Left kidney (tissue), 8 donors: ENCODE measurements at places on chromosomes 4 and X. TPM values are rescaled to one million over a fixed set of nuclear protein-coding genes. Genes with fewer than 3 reads are reported as not detected.

DNA sequence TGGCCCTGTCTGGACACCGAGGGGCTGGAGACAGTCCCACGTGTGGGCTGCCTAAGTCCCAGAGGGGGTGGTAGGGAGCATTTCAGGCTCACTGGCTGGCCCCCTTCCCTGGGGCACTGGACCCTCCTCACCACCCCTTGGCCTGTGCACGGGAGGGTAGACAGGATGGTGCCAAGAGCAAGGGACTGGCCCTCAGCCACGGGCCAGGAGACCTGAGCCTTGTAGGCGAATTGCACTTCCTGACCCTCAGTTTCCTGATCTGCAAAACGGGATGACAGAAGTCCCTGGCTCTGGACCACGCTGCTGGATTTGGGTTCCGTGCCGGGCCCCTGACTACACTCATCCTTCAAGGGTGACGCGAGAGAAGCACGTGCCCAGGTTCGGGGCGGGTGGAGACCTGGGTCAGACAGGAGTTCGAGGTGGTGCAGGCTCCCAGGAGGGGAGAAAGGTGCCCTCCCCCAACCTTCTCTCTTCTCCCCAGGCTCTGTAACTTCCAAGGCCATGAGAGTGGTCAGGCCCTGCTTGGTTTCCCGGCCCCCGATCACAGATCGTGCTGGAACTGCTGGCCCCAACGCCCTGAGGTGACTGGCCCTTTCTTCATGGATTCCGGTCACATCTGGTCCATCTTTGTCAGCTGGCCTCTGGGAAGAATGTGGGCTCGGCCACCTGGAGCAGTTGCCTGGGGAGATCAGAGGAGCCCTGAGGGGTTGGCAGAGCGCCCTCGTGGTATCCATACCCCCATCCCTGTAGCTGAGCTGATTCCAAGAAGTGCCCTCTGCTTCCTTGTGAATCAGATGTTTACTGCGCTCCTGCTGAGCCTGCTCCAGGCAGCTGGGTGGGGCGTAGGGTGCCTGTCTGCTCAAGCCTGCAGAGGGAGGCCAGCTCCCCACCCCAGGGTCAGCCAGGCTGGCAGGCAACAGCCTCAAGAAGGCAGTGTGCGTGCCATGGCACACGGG, 3.3 kb downstream of the SH3BP2 start:
- no peak for DNase-seq

GRCh38 chr4:152460488-152460887, 75.4 kb downstream of the FBXW7 start:
- no peak for DNase-seq

GRCh38 chr4:145808021-145808650, 128.2 kb downstream of the C4orf51 start:
- no peak for DNase-seq

- no peak for DNase-seq
Observed at GRCh38 chr4:147367891-147368290, 113.0 kb upstream of the EDNRA start.

GRCh38 chr4:83036991-83037665, 2.1 kb downstream of the COPS4 start:
- no peak for DNase-seq

Gene TMEM175
- 25.5 TPM for polyA plus RNA-seq

DNA sequence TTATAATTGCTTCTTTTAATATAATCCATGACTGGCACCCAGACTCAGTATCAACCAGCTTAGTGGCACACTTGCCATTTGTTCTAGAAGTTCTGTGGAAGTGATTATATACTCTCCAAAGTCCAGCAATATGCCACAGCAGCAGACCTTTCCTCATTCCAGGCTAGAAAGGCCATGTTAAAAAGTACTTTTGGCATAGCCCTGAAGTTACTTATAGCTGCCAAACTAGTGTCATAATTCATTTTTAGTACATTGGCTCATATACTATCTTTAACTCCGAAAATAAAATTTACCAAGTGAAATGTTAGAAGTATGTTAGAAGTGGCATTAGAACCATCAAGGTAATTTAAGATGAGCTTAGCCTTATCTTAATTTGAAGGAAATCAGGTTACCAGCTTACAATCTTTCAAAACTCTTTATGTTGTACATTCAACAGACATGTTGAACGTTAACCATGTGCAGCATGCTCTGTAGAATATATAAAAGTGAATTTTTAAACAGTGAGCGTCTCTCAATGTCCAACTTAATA, 714.2 kb upstream of the LCORL start:
- DNase-seq, result no peak

Gene RHOXF2
- 0.12 TPM for polyA plus RNA-seq

DNA sequence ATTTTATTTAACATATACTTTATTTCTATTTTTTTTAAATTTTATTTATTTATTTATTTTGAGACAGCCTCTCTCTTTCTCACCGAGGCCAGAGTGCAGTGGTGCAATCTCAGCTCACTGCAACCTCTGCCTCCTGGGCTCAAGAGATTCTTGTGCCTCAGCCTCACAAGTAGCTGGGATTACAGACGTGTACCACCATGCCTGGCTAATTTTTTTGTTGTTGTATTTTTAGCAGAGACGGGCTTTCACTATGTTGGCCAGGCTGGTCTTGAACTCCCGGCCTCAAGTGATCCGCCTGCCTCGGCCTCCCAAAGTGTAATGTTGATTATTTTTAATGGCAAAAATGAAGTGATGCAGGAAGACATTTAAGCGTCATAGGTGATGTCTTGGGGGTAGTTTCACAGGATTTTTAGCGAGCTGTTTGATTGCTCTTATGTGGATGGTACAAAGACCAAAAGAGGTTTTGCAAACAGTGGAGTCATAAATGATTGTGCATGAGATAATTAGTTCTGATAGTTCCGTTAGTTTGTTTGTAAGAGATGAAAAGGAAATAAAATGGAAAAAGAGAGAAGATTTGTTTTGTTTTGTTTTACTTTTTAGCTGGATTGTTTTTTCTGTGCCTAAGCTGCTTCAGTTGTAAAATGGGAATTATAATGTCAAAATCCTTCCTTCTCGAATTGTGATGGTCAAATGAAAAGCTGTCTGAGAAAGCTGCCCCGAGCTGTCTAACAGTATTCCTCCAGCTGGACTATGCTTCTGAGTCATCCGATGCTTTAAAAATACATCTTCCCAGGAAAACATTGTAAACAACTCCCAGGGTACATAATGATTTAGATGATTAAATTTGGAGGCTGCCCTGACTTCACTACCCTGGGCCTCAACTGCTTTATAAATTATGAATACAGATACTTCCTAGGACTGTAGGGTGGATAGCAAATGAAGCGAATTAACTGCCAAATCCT, 14.7 kb downstream of the RHOH start:
- DNase-seq, result no peak

- DNase-seq, result no peak
Observed at GRCh38 chr4:477686-478085, 21.3 kb downstream of the ZNF721 start.

DNA sequence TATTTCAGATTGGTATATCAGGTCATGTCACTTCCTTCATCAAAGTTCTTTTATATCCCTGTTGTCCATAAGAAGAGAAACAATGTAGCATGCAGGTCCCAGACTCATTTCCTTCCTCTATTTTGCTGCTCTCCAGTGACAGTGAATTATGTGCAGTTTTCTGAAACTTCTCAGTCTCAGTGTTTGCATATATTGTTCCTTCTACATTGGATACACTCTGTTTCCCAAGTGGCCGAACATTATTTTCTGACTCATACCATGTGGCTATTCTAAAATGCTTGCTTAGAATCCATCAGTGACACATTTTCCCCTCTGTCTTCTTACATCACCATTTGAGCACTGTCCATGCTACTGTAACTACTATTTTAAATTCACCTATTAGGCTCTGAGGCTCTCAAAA, 305.7 kb downstream of the PDHA2 start:
- DNase-seq, result no peak

DNA sequence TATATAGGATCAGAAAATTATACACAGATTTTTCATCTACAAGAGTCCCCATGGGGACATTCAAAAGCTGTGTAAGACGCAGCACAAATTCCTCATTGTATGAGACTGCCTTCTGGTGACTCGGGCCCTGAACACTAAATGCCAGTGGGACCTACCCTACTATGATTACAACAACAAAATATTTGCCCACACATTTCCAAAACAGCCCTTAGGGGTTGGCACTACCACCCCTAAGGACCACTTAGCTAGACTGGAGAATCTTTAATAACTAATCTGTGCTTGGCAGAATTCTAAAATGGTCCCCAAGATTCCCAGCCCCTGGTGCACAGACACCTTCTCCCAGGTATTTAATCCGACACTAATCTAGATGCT, 29.1 kb downstream of the UCHL1 start:
- DNase-seq, result no peak

Gene TMEM128
- polyA plus RNA-seq, result 49.6 TPM

Gene FREM3
- 0.13 TPM for polyA plus RNA-seq

DNA sequence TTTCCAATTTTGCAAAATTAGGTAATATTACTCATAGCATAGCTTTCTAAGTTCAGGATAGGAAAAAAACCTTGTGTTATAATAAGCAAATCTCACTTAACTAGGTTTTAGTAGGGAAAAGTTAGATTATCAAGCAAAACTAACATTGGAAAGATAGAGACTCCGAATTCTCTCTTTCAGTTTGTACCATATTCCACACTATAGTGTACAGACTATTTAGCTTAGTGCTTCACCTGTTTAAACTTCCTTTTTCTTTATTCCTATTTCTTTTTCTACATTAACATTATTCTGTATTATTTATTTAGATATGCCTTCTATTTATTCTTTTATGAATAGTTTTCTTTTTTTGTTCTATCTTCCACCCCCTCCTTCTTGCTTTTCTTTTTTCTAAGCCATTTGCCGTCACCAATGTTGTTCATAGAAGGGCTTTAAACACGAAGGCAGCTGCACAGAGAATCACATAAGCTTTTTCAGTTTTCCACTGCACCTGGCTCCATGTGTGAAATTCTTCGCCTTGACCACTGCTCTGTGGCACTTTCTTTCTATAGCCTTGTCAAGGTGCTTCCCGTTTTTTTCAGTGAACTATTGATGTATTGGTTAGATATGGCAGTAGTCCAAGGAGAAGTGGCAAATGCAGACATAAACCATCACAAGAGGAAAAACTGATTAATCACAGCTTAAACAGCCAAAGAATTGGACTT, 8.5 kb downstream of the PCDH10 start:
- DNase-seq, result no peak

DNA sequence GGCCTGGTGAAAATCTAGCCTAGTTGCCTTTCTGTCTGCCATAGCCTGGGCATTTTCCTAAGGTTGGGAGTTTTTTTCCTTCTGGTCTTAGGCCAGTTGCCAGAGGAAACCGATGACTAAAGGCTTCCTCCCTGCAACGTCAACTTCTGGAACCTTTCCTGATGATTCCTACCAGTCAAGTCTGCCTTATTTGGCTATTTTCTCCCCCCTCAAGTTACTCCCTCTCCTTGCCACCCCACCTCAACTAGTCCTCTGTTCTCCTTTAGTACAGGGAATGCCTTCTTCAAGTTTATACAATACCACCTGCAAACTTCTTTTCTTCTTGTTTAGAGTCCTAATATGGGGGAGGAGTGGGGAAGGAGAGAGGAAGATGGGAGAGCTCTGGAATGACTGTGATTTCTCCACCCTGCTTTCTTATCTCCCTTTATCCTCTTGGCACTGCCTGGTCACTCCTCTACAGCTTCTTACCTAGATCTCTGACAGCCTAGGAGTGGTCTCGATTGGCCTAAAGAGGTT, 10.6 kb downstream of the MSN start:
- no peak for DNase-seq

Gene GAGE12J
- not detected for polyA plus RNA-seq

GRCh38 chr4:83758285-83758684, 222.4 kb downstream of the GPAT3 start:
- DNase-seq, result no peak

DNA sequence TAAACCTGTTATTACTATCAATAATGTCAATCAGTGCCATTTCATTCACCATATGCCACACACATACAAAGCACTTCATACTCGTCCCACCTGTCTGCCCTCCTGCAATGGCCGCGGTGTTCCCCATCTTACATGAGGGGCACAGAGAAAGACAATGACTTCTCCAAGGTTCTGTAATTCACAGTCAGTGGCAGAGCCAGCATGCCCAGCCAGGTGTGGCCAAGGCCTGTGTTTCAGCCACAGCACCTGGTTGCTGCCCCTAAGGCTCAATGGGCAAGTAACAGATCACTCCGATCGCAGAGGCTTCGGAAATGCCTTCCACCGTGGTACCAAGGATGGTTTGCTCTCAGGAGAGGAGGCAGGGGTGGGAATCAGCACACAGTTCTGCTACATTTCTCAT, 10.9 kb downstream of the AFAP1 start:
- no peak for DNase-seq

Gene CC2D2A
- 62.2 TPM for polyA plus RNA-seq
